ENCODE measurements at places on chromosomes 6 and 20.
A peak's percentile ranks its signal among the peaks of the same experiment; 100 is the strongest.

DNA sequence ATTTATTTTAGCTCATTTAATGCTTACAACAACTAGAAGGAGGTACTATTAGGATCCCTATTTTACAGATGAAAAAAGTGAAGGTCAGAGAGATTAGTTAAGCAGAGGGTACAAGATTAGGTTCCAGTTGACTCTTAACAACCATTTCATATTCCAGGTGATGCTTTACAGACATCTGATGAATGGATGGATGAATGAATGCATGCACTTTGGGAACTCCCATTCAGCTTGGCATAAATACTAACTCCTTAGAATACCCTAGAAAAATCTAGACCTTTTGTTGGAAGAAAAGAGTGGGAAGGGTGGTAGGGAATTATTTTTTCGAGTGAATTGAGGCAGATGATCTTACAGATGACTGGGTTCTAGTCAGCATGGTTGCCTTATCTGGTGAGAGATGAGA, 746 bp upstream of the SNRPB2 start:
- DNase-seq = no peak

DNA sequence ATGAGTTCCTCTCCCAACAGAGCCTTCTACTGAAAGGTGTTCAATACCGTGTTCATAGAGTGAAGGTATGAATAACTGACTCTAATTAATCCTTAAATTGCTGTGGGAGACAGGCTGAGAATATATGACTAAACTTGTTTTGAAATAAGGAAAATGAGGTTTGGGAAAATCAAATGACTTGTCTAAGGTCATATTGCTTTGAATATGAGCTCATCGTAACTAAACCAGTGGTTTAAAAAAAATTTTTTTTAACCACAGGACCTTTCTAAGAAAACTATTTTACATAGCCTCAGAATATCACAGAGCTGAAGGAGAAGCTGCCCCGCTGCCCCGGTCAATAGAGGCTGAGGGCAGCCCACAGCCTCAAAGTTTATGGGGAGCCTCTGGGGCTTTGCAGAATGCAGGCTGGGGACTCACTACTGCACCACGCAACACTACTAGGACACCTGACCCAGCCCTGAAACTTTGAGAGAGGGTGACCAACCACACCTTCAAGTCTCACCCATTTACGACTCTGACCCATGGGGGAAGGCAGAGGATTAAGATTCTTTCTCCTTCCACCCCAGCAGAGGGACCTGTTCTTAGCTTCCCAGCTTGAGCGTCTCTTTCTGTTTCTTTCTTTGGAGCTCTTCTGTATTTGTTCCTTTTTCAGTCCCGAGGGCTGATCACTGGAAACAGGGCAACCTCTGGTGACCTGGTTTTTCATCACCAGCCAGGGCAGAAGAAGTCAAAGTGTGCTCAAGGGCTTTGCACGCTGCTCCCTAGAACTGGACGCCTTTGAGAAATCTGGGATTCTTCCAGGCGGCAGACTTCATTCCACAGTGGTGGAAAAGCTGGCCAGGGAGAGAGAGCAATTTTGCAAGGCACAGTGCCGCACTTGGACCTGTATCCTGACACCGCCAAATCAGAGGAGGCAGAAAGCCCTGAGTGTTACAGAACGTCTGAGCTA, 220.2 kb downstream of the ATXN1 start:
- no peak for DNase-seq

- no peak for DNase-seq
These were observed 30.9 kb upstream of the ASXL1 start for GRCh38 chr20:32327087-32327681.

DNA sequence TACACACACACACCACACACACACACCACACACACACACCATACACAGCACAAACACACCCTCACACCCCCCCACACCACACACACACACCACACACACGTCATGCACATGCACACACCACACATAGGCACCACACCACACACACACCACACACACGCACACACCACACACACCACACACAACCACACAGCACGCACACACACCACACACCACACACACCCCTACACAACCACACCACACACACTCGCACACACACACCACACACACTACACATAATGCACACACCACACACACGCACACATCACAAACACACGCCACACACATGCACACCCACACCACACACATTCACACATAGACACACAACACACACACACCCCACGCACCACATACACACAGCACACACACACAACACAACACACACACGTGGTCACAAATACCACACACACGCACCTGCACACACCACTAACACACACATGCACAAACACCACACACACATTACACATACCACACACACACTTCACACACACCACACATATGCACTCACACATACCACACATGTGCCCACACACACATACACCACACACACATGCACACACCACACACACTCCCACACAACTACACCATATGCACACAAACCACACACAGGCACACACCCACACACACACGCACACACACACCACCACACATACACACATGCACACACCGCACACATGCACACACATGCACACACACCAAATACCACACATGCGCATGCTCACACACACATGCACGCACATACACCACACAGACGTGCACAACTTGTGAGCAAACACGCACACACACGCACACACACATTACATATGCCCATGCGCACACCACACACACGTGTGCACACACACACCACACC, 9.4 kb upstream of the ACSS1 start:
- no peak for DNase-seq

- DNase-seq = no peak
These were observed 44.2 kb downstream of the KCNK5 start for GRCh38 chr6:39184906-39185580.

- no peak for DNase-seq
These were observed 79.2 kb downstream of the WDR27 start for GRCh38 chr6:169622618-169623017.

- peak; percentile 78 for DNase-seq
These were observed 30.8 kb downstream of the KDM1B start for GRCh38 chr6:18186033-18186432.

- no peak for DNase-seq
These were observed 25.6 kb upstream of the HLA-DQB1 start for GRCh38 chr6:32692019-32692418.

GRCh38 chr6:168213121-168213524, 106.5 kb downstream of the DACT2 start:
- no peak for DNase-seq

DNA sequence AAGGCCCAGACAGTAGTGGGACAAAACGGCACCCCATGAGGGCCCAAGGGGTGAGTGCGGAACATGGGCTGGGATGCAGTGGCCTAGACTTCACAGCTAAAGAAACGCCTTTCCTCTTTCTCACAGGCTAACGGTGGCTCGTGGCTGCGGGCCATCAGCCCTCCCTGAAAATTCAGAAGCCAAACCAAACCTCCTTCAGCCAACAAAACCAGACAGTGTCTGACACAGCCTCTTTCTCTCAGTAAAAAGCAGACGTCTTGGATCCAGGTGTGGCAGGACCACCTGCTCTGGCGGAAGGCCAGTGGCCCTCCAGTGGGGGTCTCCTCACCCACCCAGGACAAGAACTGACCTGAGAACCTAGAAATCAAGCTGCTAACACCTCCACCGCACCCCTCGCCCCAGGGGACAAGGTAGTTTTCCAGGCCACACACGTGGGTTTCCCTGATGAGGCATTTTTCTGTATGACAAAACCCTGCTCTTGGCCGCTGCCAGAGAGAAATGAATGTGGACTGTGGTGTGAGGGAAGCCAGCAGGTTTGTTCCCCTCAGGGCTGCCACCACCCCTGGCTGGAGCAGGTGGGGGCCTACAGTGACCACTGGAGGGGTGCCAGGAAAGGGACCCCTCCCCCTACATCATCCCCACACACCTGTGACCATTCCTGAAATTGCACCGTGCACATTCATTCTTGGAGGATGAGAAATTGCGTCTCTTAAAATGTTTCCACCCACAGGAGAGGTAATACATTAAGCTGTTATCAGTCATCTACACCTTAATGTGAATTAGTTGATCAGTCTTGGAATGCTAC, 76.8 kb upstream of the PIM1 start:
- DNase-seq = no peak

DNA sequence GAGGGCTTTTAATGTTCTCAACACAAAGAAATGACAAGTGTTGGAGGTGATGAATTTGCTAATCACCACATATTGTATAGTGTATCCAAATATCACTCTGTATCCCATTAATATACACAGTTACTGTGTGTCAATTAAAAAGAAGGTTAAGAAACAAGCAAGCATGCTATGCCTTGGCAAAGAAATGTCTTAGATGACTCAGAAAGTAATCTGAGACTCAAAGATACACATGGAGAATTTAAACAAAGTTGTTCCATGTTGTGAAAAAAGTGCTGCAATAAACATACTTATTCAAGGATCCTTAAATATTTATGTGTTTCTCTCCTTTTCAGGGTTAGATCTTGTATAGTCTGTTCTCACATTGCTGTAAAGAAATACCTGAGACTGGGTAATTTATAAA, 300.9 kb downstream of the DHX35 start:
- no peak for DNase-seq

DNA sequence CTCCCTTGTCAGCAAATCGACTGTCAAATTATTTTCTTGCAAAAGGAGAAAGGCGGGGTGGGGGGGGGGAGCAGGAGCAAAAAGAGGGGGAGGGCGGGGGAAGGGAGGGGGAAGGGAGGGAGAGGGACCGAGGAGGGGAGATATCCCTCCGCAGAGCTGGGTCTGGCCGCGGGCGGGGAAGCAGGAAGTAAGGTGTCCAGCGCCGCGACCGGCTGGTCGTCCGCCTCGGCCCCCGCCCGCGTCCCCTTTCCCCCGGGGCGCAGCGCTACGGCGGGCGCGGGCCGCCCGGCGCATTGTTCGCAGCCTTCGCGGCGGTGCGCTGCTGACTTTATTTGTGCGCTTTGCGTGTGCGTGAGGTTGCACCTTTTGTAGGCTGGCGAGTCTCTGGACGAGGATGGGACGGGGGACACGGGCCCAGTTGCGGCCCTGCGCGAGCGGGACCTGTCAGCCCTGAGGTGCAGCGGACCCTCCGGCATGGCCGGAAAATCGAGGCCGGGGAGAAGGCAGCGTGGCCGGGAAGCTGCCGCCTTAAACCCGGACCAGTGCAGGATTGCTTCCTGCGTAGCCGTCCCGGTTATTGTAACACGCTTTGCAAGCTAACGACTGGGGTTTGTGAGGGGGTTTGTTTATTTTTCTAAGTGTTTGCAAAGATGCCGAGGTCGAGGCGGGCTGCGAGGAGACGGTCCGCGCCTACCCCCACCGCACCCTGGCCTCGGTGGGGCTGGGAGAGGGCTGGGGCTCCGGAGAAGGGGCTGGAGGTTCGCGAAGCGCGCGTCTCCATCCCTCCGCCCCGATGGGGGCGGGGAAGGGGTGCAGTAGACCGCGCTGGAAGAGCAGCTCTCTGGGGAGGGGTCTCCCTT, 675 bp upstream of the TRERF1 start:
- DNase-seq = no peak
